ENCODE measurements at places on chromosomes 16 and 17. TPM values are rescaled to one million over a fixed set of nuclear protein-coding genes. Genes with fewer than 3 reads are reported as not detected.
A peak's percentile ranks its signal among the peaks of the same experiment; 100 is the strongest.

DNA sequence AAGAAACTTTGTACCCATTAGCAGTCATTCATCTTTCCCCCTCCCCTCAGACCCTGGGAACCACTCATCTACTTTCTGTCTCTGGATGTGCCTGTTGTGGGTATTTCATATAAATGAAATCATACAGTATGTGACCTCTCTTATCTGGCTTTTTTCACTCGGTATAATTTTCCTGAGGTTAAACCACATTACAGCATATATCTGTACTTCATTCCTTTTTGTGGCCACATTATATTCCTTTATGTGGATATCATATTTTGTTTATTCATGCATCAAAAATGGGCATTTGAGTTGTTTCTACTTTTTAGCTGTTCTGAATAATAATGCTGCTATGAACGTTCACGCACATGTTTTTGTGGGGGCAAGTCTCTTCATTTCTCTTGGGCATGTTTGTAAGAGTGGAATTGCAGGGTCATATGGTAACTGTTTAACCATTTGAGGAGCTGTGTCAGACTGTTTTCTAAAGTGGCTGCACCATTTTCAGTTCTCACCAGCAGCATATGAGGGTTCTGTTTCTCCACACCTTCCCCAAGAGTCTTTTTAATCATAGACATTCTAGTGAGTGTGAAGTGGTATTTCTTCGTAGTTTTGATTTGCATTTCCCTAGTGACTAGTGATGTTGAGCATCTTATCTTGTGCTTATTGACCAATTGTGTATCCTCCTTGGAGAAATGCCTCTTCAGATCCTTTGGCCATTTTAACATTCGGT, 3.8 kb downstream of the SNX29 start:
- no peak for DNase-seq

DNA sequence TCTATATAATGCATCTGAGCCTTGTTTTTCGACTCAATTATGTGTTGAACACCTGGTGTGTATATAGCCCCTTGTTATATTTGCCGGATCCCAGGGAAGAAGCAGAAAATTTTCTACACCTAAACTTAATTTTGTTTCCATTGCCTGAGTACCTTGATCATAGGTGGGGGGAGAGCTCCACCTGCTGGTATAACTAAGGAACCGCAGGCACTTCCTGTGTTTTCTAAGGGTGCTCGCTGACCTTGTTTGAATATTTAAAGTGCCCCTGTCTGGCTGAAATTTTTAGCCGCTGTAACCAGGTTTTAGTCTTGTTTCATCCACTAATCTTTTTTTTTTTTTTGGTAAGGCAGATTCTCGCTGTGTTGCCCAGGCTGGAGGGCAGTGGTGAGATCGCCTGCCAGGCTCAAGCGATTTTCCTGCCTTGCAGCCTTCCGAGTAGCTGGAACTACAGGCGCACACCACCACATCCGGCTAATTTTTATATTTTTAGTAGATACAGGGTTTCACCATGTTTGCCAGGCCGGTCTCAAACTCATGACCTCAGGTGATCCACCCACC, 6.5 kb upstream of the NUBP1 start:
- peak; percentile 75 for DNase-seq

DNA sequence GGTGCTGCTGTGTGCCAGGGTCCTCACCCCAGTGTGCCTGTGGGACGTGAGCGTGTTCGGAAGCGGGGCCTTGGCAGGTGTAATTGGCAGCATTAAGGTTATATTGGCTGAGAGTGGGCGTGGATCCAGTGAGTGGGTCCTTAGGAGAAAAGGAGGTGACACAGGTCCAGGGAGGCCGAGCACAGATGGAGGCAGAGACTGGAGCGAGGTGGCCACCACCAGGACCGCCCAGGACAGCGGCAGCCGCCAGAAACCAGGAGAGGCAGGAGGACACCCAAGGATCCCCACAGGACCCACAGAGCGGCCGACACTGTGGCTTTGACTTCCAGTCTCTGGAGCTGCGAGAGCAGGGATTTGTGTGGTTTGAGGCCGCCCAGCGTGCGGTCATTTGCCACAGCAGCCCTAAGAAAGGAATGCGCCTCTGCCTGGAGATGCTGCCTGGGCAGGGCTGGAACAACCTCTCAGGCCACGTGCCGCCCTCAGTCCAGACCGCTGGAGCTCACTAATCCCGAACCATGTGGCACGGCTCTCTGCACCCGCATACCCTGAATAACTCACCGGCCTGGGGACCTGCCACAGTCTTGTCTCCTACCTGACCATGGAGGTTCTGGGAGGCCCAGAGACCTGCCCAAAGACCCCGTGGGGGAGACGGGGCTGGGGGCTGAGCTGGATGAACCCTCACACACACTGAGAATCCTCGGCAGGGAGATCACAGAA, 45.4 kb downstream of the SOX8 start:
- peak; percentile 57 for DNase-seq

Gene KRT9
- not detected for total RNA-seq

Gene HIGD1B
- not detected for total RNA-seq

DNA sequence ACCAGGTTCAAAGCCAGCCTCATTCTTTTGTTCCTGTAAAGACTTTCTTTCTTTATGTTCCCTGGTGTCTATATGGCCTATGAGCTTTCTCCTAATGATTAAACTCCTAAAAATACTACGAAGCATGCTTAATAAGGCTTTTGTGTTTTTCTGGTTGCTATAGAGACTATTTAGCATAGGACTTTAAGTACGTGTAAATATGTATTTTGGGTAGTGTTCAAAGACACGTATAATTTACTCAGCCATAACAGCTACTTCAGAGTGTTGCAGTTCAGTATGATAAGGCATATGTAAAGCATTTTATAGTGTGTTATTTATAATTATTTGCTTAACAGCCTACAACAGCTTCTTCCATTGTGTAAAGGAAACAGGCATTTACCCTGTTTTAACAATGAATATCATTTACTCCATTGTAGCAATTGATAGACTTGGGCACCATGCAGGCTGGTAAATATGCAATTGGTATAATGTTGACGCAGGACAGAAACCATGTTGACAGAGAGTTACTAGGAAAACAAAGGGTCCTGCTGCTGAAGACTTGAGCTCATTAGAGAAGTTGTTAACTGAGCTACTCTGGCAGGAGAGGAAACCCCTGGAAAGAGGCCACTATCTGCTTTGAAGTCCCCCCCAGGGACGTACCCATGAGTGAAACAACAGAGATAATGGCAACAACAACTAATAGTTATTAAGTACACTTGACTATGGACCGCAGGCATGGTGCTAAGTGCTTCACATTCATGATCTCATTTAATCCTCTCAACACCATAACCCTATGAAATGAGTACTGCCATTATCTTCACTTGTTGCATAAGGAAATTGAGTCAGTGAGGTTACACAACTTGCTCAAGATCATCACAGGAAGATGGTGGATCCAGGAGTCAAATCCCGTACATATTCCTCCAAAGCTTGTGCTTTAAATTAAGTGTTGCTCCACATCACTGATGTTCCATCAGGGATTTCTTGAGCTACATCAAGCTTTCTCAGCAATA, 342.2 kb upstream of the DYNLRB2 start:
- DNase-seq, result no peak

Gene C16orf92
- total RNA-seq, result 8.9 TPM

DNA sequence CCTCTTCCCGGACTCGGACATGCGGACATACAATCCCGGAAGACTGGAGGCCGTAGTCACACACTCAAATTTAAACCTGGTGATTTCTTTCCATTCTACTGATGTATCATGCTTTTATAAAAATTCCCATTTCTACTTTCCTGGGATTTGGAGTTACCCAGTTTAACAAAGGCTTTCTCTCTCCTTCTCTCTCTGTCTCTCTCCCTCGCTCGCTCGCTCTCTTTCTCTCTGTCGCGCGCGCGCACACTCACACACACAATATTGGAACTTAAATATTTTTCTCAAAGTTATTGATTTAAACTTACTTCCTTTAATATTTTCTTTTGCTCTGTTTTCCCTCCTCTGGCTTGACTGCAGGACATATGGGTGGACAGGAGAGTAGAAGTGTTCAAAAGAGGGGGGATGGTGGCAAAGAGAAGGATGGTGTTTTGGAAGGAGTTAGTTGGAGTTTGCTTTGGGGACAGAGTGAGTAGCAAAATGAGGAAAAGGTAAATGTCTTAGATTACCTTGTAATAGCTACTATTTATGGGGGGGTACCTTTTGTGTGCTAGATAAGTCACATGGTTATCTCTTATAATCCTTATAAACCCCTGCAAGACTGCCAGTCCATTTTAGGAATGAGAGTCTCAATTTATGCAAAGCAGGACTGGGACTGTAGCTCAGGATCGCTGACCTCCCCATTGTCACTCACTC, 878 bp upstream of the TRIM25 start:
- DNase-seq, result no peak
